Tibial artery (tissue), 4 donors: ENCODE measurements at places on chromosomes 6 and 20.

- DNase-seq = no peak
These were observed 30.4 kb downstream of the TRMT6 start for GRCh38 chr20:5919626-5920544.

- peak; percentile 93 for DNase-seq
These were observed 74.7 kb upstream of the MAFB start for GRCh38 chr20:40763646-40764295.

- DNase-seq = no peak
These were observed 62.7 kb downstream of the COL12A1 start for GRCh38 chr6:75143191-75143590.

DNA sequence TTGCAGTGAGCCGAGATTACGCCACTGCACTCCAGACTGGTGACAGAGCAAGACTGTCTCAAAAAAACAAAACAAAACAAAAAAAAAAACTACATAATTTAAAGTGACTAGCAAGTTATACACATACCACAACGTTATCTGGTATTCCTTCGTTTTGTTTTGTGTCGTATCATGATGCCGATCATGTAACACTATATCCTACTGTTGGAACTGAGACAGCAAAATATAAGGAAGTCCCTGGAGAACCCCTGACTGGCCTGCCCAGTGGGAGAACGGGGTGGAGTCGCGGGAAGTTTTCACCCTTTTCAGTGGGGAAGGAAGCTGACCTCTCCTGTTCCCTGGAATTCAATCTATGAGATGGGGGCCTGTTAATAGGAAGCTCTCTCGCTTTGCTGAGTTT is 15.1 kb downstream of the SOX4 start:
- no peak for DNase-seq

GRCh38 chr6:106750142-106750918 is 121.0 kb downstream of the QRSL1 start:
- no peak for DNase-seq

- no peak for DNase-seq
These were observed 748 bp downstream of the UBE2J1 start for GRCh38 chr6:89351671-89352277.

GRCh38 chr6:99364026-99364425 is 14.6 kb upstream of the FAXC start:
- DNase-seq = no peak

DNA sequence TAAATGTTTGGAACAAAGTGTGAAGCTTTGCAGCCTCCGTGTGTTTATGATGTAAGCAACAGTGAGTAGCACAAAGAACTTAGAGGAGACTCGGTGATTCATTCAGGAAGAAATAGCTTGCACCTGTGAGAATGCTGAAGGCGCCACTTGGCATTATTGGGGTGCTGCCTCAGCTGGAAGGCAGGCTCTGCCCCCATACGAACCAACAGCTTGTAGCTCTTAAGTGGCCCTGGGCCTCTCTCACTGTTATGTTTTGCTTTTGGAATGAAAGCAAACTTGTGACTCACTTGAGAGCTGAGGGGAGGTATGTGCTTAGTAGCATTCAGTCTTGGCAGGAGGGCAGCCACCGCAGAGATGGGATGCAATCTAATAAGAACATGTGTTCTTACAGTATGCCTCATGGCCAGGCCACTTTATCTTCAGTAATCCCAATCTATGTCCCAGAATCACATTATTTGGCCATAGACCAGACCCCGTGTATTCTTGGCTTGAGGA is 310.7 kb downstream of the EYA4 start:
- peak; percentile 29 for DNase-seq
